CD8-positive, alpha-beta memory T cell (primary cell): ENCODE measurements at places on chromosomes 3 and 15.

GRCh38 chr3:59563072-59563605 lies 513.3 kb upstream of the CFAP20DC start:
- no peak for DNase-seq

DNA sequence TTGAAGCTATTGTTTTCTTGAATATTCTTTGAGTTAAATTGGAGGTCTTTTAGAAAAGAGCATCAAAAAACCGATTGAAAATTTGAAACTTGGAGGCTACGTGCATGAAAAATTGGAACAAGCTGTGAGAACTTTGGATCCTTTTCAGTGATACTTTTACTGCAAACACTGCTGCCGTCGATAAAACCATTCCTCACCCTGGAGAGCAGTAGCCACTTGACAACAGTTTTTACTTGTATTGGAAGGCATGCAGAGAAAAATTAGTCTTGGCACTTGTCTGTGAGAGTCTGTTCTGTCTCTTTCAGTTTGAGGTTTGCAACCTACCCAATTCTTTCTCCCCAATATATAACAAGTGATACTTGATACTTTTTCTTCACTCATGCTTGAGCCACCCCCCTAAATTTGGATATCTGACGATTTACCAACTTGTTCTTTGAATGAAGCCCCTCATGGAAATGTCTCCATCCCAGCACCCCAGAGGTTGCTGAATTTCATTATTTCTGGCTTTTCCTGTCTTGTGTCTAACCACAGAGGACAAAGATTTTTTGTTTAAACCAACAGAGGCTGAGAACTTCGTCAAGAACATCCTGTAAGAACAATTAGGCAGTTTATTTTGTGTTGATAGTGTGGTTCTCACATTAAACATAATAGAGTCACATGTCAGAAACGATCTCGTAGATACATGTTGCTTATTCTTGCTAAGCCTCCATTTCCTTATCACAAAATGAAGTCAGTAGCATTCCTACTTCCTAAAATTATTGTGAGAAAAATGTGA lies 307.3 kb upstream of the PLSCR5 start:
- DNase-seq = no peak

DNA sequence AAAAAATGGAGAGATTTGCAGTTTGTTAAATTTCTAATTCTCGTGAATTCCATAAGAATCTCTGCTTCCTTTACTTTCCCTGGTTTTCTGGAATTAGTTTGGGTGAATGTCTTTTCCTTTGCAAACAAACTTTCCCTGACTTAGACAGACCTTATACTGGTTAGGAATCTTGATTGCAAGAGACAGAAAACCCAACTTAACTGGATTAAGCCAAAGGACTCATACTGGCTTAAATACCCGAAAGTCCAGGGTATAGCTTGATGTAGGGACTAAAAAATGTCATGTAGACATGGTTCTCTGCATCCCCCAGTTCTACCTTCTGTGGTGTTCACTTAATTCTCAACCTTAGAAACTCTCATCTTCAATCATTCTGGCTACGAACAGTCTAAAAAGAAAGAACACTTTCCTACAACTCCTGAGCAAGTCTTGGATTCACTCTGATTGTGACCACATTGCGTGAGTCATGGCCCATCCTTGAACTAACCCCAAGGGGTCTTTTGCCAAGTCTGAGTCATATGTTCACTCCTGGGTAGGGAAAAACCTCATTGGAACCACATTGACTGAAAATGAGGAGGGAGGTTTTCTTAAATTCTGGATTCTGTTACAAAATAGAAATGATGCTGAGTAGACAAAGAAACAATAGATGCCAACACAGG lies 136.0 kb upstream of the DAZL start:
- no peak for DNase-seq

DNA sequence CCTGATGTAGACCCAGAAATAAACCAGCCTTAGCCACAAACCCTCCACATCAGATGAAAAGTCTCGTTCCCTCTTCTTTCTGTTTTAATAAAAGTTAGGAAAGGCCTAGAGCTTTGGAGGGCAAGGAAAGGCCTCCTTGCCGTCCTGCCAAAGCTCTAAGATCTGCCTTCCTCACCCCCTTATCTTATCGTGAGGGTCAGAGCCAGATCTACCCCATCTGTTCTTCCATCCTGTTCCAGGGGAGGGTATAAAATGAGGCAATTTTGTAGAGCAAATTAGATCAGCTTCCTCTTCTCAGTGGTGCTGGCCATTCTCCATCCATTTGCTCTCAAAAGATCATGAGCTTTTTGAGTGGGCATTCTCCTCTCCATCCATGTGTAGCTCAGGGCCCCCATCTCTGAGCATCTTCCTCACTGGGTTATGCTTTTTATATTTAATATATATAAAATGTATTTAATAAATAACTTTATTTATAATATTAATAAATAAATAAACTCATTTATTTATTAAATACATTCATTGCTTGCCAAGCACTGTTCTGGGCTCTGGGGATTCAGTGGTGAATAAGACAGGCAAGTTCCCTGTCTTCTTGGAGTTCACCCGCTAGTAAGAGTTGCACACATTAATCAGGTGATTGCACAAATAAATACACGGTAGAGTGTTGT lies 2.0 kb upstream of the SLC24A1 start:
- DNase-seq = no peak

- peak; percentile 12 for DNase-seq
These were observed 1.0 kb downstream of the NGRN start for GRCh38 chr15:90266485-90266884.

- no peak for DNase-seq
These were observed 44.2 kb upstream of the GATA2 start for GRCh38 chr3:128537091-128537703.

GRCh38 chr15:90249203-90249863 lies at the start of gene TTLL13:
Gene TTLL13, plus strand, starts transcription at chr15:90249556. Its CDS starts 1,075 bp downstream, at chr15:90250631.
- DNase-seq = peak; percentile 27

DNA sequence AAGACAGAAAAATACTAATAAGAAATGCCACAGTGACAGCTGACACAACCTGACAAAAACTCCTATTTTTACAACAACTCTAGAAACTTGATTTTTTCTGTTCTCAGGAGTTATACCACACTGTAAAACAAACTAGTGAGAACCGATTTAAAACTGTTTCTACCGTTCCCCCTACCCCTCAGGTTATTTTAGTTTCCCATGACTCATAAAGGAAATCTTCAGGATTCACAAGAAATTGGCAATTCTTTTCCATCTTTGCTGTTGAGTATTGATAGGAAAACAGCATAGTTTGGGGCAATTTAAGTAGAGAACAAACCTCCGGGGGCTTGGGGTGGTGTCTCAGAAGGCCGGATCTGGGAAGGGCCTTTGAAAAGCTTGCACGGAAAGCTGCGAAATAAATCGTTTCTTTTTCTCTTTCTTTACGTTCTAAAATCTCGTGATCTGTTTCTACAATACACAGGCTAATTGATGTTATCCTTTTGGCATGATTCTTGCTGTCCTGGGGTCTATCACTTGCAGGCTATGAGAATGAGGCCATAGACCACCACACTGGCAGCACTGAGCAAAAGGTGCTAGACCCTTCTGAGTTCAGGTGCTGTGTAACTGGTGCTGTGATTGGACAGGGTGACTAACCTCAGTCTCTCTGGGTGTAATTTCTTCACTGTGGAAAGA lies 89.3 kb downstream of the LPP start:
- no peak for DNase-seq

DNA sequence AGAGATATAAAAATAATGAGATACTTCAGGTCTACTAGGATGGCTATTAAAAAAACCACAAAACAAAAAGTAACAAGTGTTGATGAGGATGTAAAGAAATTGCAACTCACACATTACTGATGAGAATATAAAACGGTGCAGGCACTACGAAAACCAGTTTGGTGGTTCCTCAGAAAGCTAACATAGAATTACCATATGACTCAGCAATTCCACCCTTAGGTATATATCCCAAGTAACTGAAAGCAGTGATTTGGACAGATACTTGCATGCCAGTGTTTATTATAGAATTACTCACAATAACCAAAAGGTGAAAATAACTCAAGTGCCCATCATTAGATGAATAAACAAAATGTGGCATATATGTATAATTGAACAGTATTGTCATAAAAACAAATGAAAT lies 87.5 kb upstream of the MELTF start:
- DNase-seq = no peak

- DNase-seq = no peak
These were observed 117.6 kb upstream of the IGSF10 start for GRCh38 chr3:151578495-151578894.

DNA sequence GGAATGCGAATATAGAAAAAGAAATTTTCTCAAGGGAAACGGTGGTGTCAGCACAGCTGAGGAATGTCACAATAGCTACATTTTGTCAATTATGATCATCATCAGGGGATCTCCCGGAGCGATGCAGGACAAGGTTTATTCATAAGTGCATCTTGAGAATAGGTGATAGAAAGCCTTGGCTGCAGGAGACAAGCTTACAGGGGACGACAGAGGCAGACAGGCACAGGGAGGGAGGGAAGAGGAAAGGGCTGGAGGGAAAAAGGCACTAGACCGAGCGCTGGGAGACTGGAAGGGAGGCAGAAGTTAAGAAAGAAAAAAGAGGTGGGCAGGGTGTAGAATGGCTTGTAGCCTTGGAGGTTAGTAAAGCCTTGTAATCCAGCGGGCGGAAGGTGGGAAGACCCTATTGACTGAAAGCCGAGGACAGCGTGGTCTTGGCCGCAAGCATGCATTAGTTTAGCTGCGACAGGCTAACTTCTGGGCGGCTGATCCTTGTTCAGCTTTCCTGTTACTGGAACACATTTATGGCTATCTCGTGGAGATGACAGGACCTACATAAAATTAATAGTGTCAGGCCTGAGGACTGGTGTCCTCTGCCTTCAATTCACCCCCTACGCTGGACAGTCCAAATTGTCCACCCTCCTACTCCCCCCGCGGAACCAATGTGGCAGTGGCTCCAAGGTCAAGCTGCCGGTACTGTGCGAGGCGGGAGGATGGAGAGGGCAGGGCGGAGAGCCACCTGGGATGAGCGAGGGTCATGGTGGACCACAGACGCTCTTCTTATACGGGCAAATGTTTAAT lies 1.4 kb upstream of the NECTIN3 start:
- DNase-seq = no peak

- no peak for DNase-seq
These were observed 3.7 kb upstream of the TXNRD3 start for GRCh38 chr3:126658584-126658983.

GRCh38 chr3:119434703-119435102 lies 28.7 kb downstream of the TMEM39A start:
- no peak for DNase-seq

- no peak for DNase-seq
These were observed 46.4 kb upstream of the USP3 start for GRCh38 chr15:63458026-63458425.

GRCh38 chr15:90297021-90297420 lies 31.5 kb downstream of the NGRN start:
- no peak for DNase-seq
